ENCODE measurements at places on chromosomes 6 and 20.

DNA sequence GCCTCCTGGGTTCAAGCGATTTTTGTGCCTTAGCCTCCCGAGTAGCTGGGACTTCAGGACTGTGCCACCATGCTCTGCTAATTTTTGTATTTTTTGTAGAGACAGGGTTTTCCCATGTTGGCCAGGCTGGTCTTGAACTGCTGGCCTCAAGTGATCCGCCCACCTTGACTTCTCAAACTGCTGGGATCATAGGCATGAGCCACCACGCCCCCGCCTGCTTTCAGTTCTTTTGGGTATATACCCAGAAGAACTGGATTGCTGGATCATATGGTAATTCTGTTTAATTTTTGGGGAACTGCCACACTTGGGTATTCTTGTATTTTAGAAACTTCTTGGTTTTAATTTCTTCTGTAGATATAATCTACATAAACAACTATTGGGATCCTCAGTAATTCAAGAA, 17.0 kb downstream of the CDS2 start:
- no peak for DNase-seq

GRCh38 chr6:28474441-28475219, 31.3 kb upstream of the ZSCAN23 start:
- no peak for DNase-seq

DNA sequence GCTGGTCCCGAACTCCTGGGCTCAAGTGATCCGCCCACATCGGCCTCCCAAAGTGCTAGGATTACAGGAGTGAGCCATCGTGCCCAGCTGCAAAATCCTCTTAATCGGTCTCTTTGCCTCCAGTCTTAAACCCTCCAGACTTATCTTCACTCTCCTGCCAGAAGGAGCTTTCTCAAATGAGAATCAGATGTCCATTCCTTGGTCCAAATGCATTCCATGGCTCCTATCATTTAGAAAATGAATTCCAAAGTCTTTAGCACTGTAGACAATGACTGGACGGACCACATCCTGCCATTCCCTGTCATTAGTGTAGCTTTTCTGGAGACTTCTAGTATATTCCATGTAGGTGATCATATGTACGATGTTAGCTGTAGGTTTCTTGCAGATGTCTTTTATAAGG, 141.9 kb downstream of the ID4 start:
- no peak for DNase-seq

DNA sequence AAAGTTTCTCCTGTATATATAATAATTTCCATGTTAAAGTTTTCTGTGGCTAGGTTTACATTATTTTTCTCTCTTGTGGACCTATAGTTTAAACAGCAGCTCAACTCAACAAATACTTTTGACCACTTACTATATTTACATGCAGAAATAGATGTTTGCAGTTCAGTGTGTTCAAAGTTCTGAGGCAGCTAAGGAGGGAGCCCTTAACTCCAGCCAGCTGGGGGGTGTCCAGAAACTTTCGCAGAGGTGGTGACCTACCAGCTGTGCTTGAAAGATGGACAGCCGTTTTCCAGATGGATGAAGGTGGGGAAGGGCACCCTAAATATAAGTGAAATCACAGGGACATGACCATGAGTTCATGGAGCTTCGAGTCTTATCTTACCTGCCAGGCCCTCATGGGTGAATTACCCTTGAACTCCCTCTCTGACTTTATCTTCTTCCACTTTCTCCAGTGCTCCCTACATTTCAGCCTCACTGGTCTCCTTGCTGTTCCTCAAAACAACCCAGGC, 33.4 kb downstream of the DHX35 start:
- no peak for DNase-seq

- DNase-seq: no peak
Measured at GRCh38 chr20:24779946-24780345, 169.1 kb upstream of the CST7 start.

DNA sequence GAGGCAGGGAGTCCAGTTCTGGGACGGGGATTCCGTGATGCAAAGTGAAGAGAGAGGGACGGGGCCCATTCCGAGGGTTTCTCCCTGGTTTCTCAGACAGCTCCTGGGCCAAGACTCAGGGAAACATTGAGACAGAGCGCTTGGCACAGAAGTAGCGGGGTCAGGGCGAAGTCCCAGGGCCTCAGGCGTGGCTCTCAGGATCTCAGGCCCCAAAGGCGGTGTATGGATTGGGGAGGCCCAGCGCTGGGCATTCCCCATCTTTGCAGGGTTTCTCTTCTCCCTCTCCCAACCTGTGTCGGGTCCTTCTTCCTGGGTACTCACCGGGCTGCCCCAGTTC, 35.9 kb upstream of the HLA-G start:
- no peak for DNase-seq

DNA sequence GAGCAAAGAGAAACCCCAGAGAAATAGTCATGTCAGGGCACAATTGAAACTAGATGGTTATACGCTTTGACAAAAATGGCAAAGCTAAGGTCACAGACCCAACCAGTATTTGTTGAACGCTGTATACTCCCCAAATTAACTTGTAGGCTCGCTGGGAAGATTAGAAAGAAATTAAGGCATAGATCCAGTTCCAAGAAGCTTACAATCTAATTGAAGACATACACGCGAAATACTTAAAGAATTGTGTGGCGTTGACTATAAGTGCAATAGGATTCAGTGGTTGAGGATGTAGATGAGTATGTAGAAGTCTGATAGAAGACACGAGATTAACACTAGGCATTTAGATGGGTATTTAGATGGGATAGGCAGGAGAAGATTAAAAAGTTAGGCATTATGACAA, 525 bp downstream of the FAM229B start:
- DNase-seq: no peak

GRCh38 chr20:46087161-46087560, 2.6 kb downstream of the NCOA5 start:
- no peak for DNase-seq
